Ascending aorta (tissue), 2 donors: ENCODE measurements at places on chromosomes 13 and 19.

DNA sequence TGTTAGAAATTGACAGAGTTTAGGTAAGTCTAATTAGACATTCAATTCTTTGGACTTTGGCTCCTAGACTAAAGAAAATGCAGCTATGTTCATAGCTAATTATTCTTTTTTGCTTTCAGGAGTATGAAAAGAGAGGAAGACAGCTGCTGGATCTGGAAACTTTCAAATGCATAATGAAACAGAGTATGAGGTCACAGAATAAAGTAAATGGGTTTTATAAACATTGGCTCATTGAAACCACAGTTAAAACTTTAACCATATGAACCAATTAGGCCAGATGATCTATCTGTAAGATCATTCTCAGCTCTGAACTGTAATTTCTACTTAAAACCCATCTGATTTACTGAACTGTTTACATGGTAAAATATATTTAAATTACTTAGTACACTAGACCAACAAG lies 82.7 kb downstream of the TEX26 start:
- DNase-seq, result no peak

- peak; percentile 88 for DNase-seq
Observed at GRCh38 chr13:114130837-114131582, 1.4 kb downstream of the RASA3 start.

DNA sequence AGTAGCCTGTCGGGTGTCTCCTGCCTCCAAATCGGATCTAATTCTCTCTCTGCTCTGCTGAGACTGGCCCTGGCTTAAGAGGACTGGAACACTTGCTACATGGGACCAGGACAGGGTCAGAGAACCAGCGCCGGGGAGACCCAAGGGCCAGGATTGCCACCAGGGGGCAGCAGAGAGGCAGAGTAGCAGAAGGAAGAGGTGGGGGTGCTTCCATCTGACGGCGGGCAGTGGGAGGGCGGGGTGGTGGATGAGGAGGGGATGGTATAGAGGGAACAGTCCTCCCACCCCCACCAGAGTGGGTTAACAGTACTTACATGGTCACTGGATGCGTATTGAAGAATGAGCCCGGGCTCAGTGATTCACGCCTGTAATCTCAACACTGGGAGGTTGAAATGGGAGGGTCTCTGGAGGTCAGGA lies 11.9 kb downstream of the SELENOW start:
- no peak for DNase-seq

GRCh38 chr13:60990032-60990733 lies 425.5 kb downstream of the PCDH20 start:
- DNase-seq, result no peak

GRCh38 chr19:34232566-34233481 lies 21.5 kb upstream of the GARRE1 start:
- peak; percentile 77 for DNase-seq

DNA sequence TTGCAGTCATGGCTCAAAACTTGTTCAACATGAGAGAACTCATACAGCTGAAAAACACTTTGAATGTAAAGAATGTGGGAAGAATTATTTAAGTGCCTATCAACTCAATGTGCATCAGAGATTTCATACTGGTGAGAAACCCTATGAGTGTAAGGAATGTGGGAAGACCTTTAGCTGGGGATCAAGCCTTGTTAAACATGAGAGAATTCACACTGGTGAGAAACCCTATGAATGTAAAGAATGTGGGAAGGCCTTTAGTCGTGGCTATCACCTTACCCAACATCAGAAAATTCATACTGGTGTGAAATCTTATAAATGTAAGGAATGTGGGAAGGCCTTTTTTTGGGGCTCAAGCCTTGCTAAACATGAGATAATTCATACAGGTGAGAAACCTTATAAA lies 20.1 kb downstream of the ZNF283 start:
- no peak for DNase-seq

DNA sequence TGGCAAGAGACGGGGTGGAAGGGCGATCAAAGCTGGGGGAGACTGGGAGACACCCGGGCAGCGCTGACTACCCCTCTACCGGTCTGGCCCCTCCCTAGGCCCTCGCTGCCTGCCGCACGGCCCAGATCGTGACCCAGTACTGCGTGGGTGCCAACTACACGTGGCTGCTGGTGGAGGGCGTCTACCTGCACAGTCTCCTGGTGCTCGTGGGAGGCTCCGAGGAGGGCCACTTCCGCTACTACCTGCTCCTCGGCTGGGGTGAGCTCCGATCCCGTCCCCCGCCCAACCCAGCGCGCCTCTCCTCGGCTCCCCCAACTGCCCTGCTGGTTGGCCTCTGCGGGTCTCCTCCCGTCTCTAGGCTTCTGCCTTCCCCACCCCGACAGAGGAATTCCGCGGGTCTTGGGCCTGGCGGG lies 8.8 kb downstream of the GIPR start:
- no peak for DNase-seq

- DNase-seq, result peak; percentile 49
Observed at GRCh38 chr13:110699148-110700145, 6.5 kb downstream of the CARS2 start.

GRCh38 chr13:46195016-46195415 lies 13.0 kb upstream of the LCP1 start:
- no peak for DNase-seq

GRCh38 chr13:106052200-106052767 lies 483.2 kb downstream of the EFNB2 start:
- DNase-seq, result no peak

DNA sequence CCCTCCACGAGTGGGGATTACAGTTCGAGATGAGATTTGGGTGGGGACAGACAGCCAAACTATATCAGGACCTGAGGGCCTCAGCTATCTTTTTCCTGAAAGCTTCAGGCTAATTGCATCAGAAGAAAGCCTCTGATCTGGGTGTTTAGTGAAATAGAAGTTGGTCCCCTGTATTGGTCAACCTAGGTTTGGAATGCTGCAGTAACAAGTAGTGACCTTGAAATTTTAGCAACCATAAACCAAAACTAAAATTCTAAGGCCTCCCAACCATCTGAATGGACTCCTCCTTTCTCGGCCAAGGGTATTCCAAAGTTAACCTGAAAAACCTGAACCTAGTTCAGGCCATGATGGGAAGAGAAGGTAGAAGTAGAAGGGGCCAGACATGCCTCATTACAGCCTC lies 34.9 kb upstream of the OR10H1 start:
- DNase-seq, result no peak

DNA sequence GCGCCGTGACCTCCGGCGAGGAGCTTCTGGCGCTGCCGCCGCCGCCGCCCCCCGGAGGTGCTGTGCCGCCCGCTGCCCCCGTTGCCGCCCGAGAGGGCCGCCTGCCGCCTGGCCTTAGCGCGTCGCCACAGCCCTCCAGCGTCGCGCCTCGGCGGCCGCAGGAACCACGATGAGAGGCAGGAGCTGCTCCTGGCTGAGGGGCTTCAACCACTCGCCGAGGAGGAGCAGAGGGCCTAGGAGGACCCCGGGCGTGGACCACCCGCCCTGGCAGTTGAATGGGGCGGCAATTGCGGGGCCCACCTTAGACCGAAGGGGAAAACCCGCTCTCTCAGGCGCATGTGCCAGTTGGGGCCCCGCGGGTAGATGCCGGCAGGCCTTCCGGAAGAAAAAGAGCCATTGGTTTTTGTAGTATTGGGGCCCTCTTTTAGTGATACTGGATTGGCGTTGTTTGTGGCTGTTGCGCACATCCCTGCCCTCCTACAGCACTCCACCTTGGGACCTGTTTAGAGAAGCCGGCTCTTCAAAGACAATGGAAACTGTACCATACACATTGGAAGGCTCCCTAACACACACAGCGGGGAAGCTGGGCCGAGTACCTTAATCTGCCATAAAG lies 4.8 kb downstream of the PDX1 start:
- no peak for DNase-seq
